ENCODE measurements at places on chromosomes 1 and 21. TPM values are rescaled to one million over a fixed set of nuclear protein-coding genes. Genes with fewer than 3 reads are reported as not detected.
A peak's percentile ranks its signal among the peaks of the same experiment; 100 is the strongest.

DNA sequence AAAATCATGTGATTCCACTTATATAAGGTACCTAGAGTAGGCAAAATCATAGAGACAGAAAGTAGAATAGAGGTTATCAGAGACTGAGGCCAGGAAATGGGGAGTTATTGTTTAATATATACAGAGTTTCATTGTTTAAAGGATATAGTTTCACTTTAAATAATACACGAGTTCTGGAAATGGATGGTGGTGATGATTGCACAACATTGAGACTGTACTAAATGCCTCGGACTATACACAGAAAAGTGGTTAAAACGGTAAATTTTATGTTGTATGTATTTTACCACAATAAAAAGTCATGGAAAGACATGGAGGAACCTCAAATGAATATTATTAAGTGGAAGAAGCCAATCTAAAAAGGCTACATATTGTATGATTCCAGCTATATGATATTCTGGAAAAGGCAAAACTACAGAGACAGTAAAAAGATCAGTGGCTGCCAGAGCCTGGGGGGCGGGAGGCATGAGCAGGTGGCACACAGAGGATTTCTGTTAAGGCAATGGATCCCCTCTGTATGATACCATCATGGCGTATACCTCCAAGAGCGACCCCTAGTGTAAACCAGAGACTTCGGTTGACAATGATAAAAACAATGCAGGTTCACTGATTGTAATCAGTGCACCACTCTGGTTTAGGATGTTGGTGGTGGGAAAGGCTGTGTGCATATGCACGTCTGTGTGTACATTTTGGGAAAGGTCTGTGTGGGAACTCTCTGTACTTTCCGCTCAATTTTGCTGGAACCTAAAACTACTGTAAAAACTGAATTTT lies 7.5 kb downstream of the C1orf198 start:
- DNase-seq, result no peak

GRCh38 chr1:183515002-183515689 lies 42.8 kb downstream of the SMG7 start:
- DNase-seq, result peak; percentile 47

Gene CSF1
- 224 TPM for total RNA-seq

- no peak for DNase-seq
Measured at GRCh38 chr1:203536575-203536974, 42.6 kb downstream of the OPTC start.

DNA sequence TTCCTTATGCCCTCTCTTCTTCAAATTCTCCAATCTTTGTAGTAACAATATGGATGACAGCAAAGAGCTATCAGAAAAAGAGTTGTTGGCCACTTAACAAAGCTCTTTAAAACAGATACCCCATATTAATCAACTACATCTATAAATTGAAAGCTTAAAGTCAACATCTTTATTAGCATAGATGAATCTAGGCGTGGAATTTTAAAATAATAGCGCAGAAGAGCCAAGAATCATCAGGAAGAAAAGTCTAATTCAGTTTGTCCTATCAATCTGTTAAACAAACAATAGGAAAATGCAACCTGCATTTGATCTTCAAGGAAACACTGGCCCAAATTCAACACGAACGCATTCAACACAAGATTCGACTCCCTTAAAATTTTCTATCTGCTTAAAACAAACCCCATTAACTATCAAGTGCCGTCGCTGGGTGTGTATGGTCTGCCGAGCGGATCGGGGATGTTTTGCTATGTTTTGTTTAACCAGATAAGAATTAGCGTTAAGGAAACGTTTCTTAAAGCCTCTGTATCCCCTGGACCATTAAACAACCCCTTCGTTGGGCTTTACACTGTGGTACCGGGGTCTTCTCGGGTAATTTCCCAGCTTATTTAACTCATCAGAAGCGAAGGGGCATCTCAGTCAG lies 1.0 kb downstream of the LYST start:
- no peak for DNase-seq

GRCh38 chr1:156746406-156746727 lies 5.1 kb downstream of the HDGF start:
- no peak for DNase-seq

- no peak for DNase-seq
Measured at GRCh38 chr1:236522937-236523703, 662 bp upstream of the LGALS8 start.

DNA sequence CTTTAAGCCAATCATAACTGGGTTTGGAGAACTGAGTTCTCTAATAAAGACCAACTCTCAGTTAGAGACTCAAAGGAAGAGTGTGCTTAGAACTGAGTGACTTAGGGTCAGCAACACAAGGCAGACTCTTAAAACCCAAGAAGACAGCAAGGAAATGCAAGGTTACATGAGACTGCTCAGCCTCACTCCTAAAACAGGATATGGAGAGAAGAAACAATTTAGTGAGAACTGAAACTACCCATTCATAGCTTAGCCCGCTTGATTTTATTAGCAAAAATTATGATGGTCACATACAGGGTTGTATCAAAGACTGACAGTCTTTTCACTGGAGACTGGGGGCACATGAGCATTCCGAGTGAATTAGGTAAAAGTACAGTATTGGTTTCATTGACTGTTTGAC lies 78.9 kb upstream of the DMRTA2 start:
- no peak for DNase-seq

- DNase-seq, result no peak
Measured at GRCh38 chr1:108327534-108328466, 83.9 kb upstream of the NBPF4 start.

- DNase-seq, result no peak
Measured at GRCh38 chr1:29362764-29363163, 126.4 kb downstream of the PTPRU start.

Gene FAM163A
- not detected for total RNA-seq

Gene PTPN22
- total RNA-seq, result not detected

Gene ZBTB37
- total RNA-seq, result 3.2 TPM

GRCh38 chr1:243850202-243850451 lies at the start of gene AKT3:
AKT3 (minus strand) TSS chr1:243850243; CDS start chr1:243843170, 7,073 bp downstream.
- DNase-seq, result peak; percentile 85

GRCh38 chr1:32249831-32250525 lies 1.1 kb upstream of the LCK start:
- DNase-seq, result no peak

Gene DIP2A
- total RNA-seq, result 15.9 TPM

GRCh38 chr1:99659755-99660210 lies 13.9 kb downstream of the PALMD start:
- DNase-seq, result peak; percentile 27

Gene MROH9
- total RNA-seq, result not detected

Gene OR2L5
- not detected for total RNA-seq

GRCh38 chr1:6083801-6084446 lies 38.2 kb downstream of the KCNAB2 start:
- peak; percentile 58 for DNase-seq

DNA sequence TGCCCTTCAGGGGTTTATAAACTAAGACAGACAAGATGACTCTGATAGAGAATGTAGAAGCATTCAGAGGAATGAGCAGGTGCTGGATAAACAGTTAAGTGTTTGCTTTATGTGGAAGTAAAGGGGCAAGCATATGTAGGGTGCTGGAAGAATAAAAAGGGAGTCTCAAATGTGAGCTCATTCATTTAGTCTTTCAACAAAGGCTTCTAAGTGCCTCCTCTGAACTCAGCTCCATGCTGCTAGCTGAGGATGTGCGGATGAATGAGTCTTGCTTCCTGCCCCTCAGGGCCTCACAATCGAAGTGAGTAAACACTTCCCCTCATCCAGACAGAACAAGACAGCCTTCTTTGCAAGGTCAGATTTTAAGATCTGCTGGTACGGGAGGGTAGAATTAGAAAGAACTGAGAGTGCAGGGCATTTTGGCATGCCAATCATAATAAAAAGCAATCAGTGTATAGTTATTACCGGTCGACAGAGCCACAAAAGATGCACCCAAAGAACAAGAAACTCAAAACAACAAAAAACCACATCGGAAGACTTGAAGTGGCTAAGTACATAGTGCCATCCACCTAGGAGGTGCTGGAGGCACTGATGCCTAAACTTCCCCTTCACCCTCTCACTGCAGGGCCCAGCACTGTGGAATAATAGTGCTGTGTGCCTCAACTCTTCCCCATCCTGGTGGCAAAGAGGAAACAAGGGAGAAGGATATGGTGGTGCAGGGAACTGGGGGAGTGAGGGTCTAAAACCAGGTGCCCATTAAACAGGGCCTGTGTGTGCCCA lies 69.8 kb downstream of the TNR start:
- peak; percentile 7 for DNase-seq

DNA sequence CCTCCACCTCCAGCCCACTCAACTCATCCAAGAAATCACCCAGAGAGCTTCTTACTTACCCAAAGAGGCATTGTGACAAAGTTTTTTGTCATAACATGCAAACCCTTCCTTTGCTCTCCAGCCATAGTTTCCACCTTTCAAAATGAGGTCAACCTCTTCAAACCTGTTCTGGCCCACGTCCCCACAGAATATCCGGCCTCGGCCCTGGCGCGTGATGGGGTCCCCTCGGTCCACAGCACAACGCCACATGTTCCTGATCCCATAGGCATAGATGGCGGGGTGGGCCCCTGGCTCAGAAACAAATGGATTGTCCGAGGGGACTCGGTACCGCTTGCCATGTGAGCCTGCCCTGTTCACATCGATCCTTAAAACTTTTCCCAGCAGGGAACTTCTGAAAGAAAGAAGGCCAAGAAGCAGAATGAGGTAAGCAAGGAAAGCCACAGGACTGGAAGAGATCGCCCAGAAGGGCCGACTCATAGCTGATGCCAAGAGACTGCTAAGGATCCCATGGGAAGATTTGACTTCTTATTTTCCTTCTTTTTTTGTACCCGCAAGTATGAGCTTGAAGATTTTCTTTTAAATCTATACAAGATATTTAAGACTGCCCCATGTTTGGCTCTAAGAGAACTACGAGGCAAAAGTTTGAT lies 7.8 kb downstream of the HHIPL2 start:
- DNase-seq, result peak; percentile 23

- no peak for DNase-seq
Measured at GRCh38 chr1:5751833-5752745, 240.1 kb downstream of the NPHP4 start.

Gene RGS1
- not detected for total RNA-seq

DNA sequence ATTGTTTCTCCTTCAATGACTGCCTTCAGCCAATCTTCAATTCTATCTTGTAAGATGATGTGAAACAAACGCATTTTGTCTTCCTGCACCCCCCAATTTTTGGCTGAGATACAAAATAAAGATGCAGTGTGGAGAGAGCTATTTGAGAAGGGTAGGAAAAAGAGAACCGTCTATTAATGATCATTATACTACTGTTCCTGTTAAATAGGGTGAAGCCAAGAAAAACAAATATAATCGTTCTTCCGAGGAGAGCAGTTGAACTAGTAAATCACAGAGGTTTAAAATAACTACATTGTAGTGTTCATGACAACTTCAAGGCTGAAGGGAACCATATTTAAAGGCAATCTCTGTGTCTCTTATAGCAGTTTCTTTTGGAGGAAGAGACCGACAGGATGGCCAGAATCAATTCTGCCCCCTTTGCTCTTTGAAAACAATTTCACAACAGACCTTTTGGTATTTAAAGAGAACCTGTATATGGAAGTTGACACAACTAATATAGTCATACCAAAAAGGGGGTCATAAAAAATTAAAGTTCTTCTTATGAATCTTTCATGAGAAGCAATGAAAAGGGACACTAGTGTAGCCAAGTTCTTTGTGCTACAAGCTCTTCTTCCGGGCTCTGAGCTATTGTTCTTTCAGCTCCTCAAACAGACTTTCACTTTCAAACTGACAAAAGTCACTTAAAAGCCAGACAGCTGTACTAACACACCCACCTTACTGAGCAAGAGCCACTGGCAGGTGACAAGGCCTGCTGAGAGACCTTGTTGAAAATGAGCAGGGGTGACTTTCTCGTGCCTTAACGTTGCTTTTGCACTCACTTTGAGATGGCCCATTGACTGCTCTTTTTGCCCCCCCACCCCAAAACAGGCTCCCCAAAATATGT lies 30.9 kb downstream of the PROX1 start:
- no peak for DNase-seq

- DNase-seq, result no peak
Measured at GRCh38 chr1:54615531-54616279, 7.6 kb downstream of the FAM151A start.

DNA sequence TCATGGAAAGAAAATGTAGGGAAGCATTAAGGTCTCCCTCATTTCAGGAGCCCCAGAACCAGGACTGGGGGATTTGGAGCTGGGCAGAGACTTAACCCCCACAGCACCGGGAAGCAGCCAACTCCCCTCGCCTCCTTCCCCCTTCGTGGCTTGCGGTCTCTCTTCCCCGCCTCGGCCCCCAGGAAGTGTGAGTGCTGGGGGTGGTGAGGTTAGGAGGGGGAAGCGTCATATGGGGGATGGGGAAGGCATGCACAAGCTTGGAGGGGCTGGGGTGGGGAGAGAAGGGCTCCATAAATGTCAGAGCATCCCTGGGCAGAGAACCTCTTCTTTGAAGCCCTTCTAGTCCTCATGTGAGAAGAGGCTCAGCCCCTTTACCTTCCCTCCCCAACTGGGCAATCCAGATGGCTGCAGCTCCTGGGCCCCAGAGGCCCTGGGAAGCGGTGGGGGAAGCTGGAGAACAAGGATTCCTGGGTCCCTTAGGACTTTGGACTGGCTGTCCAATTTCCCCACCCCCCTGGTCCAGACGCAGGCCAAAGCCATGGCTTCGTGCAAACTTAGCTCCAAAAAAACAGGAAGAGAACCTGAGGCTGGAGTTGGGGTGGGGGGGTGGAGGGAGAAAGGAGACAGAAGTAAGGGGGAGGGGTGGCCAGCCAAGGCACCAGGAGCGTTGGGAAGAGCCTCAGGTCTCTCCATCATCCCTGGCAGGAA lies 7.8 kb downstream of the ZBTB7B start:
- no peak for DNase-seq

Gene ACOT7
- total RNA-seq, result 80.9 TPM

Gene NOS1AP
- total RNA-seq, result not detected

GRCh38 chr1:110196917-110197765 lies 13.0 kb upstream of the KCNC4 start:
- DNase-seq, result peak; percentile 42

Gene DCAF6
- 99.3 TPM for total RNA-seq

DNA sequence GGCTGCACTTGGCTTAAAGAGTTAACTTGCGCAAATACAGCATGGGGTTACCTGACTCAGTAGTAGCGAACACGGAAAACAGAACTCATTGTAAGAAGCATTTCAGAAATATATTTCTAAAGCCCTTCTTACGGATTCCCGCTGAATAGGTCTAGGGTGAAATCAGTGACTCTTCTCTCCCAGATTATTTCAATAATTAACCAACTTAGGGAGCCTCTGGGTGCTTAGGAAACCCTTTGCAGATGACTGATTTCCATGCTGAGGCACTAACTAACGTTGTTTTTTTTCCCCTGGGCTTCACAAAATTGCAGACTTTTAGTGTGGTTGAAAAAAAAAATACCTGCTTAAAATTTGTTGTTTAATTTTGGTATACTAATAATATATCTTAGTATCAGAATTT lies 40.3 kb downstream of the BTG3 start:
- no peak for DNase-seq

- DNase-seq, result no peak
Measured at GRCh38 chr1:93904228-93904627, 5.0 kb downstream of the GCLM start.

GRCh38 chr1:167373986-167374385 lies 144.3 kb downstream of the CD247 start:
- no peak for DNase-seq

- DNase-seq, result no peak
Measured at GRCh38 chr1:43276673-43277072, 6.9 kb downstream of the TMEM125 start.

Gene ILDR2
- total RNA-seq, result not detected

Gene CCDC190
- not detected for total RNA-seq

Gene LHX8
- 0.79 TPM for total RNA-seq

- no peak for DNase-seq
Measured at GRCh38 chr1:99560207-99561040, 85.5 kb upstream of the PALMD start.

Gene FCRL4
- total RNA-seq, result not detected

Gene CYYR1
- not detected for total RNA-seq

Data from MG63 (cell line).